ENCODE measurements at places on chromosomes 6 and 20.

GRCh38 chr20:46012921-46013320 is 4.2 kb downstream of the MMP9 start:
- DNase-seq = no peak

- no peak for DNase-seq
Measured at GRCh38 chr6:6973721-6974120, 134.0 kb upstream of the RREB1 start.

- DNase-seq = no peak
Measured at GRCh38 chr6:140623498-140623897, 1249.0 kb upstream of the CITED2 start.

DNA sequence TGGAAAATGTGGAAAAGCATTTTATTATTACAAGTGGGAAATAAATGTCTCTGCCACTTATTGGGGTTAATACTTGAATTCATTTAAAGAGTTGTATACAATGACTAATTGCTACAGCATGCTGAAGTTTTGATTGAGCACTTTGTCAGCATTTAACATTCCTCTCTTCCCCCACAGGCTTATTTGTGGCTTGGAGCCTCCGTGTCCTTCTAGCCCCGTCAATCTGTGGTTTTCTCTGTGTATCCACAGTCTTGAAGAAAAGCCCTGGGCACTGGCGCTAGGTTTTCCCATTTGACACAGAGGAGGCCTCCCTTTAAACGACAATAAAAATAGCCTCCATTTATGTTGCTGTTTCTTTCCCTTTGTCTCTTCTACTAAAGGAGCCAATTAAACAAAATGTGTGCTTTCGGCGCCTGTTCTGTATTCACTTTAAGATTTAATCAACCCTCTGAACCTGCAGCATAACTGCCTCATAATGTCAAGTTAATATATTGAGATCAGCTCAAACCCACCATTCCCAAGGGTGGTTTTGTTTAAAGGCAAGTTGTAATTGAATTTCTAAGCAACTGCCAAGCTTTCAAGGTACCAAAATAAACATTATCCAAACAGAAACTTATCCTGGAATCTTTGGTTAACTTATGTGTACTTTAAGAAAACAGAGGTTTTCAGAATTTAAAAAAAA is 326.6 kb upstream of the RNF24 start:
- no peak for DNase-seq

DNA sequence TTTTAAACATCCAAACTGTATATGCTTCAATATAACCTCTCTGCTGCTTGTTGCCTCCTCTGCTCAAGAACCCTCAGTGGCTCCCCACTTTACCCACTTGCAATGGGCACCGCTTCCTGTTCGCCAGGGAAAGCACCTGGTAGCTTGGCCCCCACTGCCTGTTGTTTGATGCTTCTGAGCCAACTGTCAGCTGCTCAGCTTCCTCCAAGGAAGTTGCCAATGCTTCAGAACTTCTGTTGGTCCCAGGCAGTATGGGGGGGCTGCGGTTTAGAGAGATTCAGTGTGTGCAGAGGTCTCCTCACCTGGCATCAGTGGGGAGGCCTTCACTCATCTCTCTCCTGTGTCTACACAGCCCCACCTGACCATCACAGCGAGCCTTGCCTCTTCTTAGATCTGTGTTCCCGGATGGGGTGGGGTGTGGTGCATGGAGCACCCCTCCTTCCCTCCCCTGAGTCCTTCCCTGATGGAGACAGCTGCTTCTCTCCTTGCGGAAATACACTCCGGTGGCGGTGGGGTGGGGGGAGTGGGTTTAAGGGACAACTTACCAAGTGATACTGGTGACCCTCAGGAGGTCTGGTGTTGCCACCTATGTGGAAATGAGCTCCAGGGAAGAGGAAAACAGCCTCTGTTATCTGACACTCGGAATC is 308.1 kb downstream of the CDH26 start:
- DNase-seq = peak; percentile 26

DNA sequence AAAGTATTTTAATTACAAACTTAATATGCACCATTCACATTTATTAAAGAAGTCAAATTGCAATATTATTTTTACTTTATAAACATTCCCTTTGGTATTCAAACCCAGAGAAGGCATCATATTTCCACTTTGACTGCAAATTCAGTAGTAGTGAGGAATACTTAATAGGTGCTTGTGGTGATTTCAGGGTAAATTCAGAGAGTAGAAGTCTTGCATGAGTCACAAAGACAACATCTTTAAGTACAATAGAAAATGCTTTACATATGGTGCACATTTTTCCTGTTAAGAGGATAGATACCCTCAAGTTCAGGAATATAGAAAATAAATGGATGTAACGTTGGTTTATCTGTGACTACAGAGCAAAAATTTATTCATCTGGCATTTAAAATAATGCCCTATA is 390.2 kb downstream of the TENT5A start:
- DNase-seq = no peak

- DNase-seq = no peak
Measured at GRCh38 chr6:109892451-109893435, 85.4 kb upstream of the GPR6 start.

GRCh38 chr6:30882204-30882758 is 2.0 kb upstream of the DDR1 start:
- no peak for DNase-seq

DNA sequence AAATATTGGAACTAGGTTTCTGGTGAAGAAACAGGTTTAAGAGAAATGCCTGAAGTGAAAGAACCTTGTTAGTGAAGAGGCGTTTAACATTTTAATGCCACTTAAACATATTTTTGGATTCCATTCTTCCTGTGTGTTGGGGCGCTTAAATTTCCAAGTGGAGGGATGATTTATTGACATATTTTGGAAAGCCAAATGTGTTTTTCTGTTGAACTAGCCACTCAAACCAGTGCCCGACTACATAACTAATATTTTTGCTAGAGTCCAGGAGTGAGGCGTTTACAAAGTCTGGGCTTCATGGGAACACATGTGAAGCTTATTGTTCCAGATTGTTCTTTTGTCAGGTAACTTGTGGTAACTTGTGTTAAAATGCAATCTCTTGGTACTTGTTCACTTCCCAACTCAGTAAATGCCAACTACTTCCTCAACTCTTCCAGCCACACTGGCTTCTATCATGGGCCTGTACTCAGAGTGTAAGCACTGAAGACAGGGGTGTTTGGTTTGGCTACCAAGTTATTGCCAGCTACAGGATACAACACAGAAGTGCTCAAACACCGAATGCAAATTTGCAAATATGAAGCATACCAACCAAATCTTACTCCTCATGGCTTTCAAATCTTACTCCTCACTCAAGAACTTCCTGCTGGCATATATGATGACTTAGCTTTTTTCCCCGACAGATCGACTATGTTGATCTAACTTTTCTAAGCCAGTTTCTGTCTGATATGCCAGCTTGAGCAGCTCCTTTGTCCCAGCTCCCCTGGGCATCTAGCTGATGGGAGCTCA is 2.0 kb upstream of the ZNFX1 start:
- no peak for DNase-seq

DNA sequence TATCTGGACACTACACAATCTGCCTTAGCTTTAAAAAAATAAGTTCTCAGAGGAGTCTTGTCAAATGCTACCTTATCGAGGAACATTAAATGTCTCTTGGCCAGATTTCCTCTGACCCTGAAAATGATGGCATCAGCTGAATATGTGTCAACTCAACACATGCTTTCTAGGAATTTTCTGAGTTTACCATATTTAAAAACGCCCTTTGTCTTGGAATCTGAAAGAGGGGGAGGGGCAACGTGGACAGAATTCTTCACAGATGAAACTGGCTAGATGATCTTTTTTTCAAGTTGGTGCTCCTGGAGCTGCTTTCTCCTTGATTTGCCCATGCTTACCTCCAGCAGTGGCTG is 5.1 kb downstream of the SOX4 start:
- no peak for DNase-seq

DNA sequence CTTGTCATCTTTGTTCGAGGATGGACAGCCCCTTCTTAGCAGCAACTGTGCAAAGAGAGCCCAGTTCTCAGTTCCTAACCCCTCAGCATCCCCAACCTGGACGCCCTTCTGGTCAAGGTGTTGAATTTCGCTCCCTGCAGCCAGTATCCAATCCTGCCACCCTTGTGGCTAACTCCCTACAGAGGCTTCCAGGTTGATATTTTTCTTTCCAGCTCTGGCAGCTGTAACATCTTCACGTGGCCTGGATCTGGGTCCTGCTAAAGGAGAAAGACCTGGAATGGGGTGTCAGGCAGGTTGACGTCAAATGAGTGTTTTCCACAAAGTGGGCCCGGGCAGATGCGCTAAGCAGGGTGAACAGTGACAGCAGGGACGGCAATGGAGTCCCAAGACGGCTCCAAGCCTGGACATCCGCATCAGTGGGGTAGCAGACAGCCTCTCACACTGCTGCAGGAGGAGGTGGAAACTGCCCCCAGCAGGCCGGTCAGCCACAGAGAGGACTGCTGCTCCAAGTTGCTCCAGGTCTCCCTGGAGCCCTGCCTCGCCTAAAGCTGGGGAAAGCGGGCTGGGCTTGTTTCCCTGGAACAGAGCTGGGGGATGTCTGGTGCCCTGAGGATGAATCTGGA is 1.0 kb upstream of the YTHDF1 start:
- DNase-seq = no peak
